Sciatic nerve (tissue), 2 donors: ENCODE measurements at places on chromosomes 6 and 20.

- no peak for DNase-seq
Measured at GRCh38 chr6:110055387-110055735, 77.2 kb downstream of the GPR6 start.

- DNase-seq: no peak
Measured at GRCh38 chr6:23534351-23534750, 591.7 kb upstream of the NRSN1 start.

DNA sequence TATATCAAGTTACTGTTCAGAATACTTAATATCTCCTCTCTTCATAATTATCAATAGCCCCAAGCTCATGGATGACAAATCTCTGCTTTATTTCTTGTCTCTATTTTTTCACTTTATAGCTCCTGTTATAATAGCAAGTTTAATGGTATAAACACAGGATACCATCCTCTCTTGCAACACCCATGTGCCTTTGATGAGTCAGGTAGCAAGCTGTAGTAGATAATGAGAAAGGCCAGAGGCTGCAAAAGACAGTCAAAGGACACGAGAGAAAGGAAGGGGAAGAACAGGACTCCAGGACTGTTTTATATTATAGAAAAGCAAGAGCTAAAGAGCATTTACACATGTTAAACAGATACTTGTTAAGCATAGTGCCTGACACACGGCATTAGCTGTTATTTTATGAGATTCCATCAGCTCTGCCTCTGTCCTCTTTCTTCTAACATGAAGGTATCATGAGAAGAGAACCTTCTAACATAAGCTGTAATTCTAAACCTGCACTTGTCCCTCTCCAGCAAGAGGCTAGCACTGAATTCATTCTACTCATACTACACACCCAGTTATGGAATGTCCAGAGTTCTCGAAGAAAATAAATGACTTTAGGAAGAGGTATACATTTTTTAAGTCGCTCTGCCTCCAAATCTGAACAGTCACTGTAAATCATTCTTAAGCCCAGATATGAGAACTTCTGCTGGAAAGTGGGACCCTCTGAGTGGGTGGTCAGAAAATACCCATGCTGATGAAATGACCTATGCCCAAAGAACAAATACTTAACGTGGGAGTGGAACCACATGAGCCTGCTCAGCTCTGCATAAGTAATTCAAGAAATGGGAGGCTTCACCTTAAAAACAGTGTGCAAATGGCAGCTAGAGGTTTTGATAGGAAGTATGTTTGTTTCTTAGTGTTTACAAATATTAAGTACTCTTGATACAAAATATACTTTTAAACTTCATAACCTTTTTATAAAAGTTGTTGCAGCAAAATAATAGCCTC, 45.0 kb downstream of the NT5E start:
- no peak for DNase-seq

GRCh38 chr6:125300992-125301434, 754 bp downstream of the HDDC2 start:
- no peak for DNase-seq

DNA sequence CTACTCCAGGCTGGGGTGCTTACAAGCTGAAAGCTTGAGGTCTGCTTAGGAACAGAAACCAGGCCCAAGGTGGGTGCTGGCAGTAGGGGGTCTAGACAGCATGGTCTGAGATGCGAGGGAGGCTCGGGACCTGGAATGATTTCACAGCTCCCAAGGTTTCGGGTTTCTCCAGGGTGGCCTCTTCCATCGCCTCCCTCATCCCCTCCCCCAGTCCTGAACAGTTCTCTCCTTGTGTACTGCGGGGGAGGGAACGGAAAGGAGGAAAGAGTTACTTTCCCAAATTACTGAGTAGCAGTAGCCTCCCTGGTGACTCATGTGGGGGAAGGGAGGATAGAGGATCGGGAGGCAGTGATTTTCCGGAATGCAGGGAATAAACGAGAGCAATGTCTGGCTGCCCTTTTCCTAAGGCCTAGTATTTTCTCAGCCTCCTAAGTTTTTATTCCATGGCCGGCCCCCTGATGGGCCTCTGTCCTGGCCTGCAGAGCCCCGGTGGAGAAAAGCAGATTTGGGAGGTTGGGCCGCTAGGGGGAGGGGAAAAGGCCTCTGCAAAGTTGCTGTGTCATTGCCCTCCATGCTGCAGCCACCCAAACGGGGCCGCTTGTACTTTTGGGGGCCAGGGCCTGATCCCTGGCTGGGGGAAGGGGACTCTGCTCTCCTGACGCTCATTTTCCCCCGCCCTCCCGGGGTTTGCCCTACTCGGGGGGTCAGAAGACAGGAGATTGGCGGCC, 1.5 kb downstream of the BRD2 start:
- DNase-seq: peak; percentile 88

GRCh38 chr6:164700497-164700896, 608.9 kb downstream of the C6orf118 start:
- DNase-seq: no peak

DNA sequence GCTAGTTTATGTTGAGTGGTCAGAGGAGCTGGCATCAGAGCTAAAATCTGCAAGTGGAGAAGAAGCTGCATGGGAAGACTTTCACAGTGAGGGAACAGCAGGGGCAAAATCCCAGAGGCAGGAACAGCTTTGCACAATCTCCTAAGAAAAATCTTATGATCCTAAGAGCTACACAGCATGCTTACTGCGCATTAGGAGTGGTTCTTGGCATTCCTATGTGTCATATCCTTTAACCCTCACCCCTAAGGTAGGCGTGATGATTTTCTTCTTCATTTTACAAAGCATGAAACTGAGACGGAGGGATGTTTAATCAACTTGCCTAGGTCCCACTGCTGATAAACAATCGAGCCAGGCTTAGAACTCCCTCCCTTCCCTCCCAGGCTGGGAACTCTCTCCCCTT, 313.6 kb upstream of the SULF2 start:
- DNase-seq: no peak

DNA sequence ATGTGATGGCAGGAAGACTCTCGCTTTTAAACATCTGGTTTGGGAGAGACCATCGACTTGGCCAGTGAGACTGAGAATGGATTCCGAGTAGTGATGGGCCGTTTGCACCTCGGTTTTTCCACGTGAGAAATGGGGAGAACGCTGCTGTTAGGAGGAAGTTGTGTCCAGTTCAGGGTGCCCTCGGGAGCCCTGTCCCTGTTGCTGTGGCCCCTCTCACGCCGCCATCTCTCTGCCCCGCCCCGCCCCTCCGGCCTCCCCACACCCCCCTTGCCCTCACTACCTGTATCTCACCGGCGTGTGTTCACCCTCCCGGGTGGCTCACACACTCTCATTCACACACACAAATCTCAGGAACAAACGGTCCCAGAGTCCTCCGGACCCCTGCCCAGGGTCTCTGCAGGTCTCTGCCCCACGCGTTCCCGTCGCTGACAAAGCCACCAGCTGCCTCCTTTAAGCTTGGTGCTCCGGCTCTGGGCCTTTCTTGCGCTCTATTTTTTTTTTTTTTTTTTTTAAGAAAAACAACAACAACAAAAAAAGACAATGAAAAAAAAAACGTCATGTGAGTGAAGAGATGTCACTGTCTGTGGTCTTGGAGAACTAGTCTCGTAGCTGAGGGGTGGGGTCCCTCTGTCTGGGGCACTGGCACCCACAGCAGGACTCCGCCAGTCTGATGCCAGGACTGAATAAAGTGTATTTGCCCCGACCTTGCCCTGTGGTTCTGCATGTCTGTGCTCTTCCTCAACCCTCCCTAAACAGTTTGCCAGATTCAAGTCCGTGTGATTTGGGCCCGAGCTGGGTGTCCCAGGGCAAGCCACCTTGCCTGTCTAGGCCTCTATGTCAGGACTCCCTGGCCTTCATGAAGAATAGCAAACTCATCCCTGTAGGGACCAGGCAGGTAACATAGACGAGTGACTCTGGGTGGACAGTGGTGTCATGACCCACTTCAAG, 2.9 kb downstream of the SOX12 start:
- no peak for DNase-seq

GRCh38 chr6:138970856-138971425, 17.1 kb downstream of the REPS1 start:
- DNase-seq: no peak

- no peak for DNase-seq
Measured at GRCh38 chr20:54585217-54585616, 109.8 kb downstream of the DOK5 start.

- DNase-seq: no peak
Measured at GRCh38 chr6:47919875-47920274, 138.0 kb downstream of the OPN5 start.

DNA sequence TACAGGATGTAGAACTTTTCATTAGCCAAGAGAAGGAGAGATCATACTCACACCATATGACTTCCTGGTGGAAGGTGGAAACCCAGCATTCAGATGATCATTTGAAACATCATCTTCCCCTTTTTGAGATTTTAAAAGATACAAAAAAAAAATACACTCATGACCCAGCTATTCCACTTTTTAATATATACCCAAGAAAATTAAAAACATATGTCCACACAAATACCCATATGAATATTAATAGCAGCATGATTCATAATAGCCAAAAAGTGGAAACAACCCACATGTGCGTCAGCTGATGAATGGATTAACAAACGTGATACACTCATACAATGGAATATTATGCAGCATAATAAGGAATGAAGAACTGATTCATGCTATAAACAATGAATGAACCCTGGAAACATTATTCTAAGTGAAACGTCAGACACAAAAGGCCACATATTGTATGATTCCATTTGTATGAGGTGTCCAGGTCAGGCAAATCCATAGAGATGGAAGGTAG, 130.0 kb upstream of the SGK1 start:
- DNase-seq: no peak

DNA sequence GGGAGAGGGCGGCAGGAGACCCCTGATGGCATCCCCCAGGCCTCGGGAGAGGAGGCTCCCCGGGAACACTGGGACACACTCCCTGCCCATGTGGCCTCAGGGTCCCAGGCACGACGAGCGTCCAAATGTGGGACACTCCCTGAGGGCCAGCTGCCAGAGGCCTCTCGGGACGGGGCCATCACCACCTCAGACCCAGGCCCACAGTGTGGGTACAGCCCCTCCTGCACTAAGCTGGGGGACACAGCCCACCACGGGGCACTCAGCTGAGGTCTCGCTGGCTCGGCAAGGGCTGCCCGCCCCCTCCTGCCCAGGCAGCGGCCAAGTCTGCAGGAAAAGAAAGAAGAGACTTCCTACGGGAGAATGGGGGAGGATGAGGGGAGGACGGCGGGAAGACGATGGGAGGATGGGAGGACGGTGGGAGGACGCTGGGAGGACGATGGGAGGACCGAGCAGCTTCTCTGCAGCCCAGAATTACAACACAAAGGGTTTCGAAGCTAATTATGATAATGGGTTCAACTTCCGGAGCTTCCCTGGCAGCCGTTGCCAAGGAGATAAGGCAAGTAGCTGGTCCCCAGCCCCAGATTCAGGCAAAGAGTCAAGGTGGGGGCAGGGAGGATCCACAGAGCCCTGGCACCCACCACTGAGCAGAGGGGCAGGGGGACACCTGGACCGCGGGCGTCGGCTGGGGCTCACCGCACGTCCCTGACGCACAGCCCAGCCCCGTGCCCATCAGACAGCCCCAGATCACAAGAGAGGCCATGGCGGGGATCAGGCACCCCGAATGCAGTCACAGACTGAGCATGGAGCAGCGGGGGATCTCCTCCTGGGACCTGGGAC, 17.5 kb downstream of the KCNQ2 start:
- no peak for DNase-seq

DNA sequence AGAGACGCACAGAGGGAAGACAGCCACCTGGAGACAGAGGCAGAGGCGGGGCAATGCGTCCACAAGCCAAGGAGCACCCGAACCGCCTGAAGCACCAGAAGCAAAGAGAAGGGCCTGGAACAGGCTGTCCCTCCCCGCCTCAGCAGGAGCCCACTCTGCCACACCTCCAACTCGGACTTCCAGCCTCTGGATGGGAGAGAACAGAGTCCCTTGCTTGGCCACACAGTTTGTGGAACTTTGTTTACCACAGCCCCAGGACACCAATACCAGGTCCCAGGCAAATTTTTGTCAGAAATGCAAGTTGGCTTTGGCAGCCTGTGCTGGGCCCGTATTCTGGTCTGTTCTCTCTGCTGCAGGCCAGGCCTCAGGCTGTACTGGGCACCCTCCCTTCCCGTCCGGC, 87.5 kb upstream of the RPS6KA2 start:
- no peak for DNase-seq

DNA sequence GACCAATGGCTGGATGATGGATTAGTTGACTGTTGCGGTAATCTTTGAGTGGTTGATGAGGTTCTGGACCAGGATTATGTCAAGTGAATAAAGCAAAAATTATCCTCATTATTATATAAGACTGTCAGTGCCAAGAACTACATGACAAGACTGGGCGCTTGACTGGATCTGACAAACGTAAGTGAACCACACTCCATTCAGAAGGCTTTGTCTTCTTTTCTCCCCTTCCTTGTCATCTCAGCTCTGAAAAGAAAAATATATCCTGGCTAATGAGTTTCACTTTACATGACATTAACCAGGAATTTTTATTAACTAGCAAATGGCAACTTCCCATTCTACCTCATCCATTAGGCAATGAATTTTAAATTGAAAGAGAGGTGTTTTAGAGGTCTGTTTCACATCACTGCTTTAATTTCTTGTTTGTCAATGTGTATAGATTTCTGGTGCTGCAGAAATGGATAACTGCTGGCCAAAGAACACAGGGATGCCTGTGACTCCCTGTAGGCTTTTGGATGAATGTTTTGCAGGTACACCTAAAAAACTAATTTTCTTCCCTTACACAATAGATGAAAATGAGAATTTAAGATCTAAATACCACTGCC, 150.1 kb downstream of the ELOVL4 start:
- no peak for DNase-seq

DNA sequence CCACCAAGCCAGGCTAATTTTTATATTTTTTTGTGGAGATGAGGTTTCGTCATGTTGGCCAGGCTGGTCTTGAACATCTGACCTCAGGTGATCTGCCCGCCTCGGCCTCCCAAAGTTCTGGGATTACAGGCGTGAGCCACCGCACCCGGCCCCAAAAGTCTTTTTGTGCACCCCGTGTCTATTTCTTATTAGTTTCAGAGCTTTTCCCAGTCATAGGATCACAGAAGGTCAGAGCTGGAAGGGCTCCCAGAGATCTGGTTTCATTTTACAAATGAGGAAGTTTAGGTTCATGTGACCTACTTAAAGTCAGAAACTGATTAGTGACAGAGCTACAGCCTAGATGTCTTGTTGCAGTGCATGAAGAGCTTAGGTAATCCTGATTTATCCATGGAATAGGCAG, 1.6 kb upstream of the OGFRL1 start:
- peak; percentile 64 for DNase-seq

DNA sequence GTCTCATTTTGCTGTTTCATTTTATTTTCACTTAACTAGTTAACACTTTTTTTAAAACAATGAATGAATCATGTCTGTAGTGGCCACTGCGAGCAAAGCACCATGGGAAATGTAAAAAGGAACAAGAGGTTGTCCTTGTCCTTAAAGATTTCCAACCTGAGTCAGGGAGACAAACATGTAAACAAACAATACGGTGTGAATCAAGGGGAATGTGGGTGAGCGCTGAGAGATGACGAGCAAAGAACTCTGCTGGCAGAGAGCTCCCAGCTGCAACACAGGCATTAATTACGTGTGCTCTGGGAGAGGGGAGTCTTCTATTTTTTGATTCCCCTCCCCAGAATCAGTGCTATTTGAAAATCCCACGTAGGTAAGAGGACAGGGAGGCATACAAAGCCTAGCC, 84.3 kb downstream of the ATXN1 start:
- DNase-seq: no peak

GRCh38 chr6:49570474-49571079, 20.1 kb downstream of the C6orf141 start:
- no peak for DNase-seq
